CD4-positive, alpha-beta T cell treated with Interleukin-4 for 4 hours (primary cell): ENCODE measurements at places on chromosomes 12 and 14.

- peak; percentile 32 for DNase-seq
Observed at GRCh38 chr12:21697904-21698630, 40.4 kb upstream of the LDHB start.

GRCh38 chr12:5969974-5970690 is 25.1 kb upstream of the ANO2 start:
- DNase-seq = no peak

DNA sequence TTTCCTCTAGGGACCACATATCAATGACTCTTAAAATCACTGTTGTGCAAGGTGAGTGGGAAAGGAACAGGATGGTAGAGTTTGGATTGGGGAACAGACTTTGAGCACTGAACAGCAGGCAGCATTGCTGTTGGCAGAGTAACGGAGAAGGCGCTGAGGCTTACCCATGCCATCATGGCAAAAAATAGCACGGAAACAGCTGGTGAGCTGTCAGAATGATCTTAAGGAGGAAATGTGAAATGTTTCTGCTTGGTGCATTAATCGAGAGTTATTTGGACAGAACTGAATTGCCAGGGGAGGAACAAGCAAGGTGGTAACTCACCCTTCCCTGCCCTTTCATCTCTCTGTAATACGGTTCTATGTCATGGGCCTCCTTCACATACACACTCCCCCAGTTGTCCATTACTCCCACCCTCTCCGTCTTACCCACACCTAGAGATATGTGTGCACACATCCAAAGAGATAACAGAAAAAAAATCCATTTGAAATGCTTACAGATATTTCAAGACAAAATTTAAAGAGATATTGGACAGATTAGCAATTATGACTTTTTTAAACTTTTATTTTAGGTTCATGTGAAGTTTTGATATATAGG is 572.5 kb downstream of the DIO2 start:
- no peak for DNase-seq

DNA sequence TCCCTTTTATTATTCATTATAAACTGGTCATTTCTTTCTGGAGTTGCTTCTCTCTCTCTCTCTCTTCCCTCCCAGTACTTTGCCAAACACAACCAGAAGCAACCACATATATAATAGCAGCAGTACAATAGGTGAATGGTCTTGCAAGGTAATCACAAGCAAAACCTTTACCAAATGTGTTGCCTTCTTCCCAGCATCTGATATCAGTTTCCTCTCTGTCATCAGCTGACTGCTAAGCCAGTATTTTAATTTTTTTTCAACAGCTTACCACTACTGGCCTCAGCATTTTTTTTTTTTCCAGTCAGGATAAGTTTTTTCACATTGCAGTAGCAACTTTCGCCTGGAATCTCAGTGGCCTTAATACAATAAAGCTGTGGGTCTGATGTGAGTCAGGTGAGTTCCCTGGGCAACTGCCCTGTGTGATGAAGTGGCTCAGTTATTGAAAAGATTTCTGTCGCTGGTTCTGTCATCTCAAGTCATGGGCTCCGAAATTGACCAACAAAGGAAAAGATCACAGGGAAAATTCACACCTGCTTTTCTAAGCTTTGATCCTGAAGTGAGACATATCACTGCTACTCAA is 282.5 kb upstream of the AMIGO2 start:
- DNase-seq = peak; percentile 29

DNA sequence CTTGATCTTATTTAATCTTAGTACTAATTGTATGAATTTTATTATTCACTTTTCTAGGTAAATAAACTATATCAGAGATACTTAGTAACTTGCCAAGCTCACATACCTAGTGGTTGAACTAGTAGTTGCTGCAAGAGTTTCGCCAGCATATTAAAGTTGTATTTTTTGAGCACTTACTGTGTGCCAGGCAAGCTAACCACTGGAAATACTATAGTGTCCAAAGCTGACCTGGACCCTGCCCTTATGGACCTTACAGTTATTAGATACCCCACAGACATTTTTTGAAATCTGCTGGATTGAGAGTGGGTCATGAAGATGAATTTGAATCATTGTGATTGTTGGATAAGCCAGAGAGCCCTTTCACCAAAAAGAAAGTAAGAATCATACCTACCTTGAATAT is 125.0 kb downstream of the RAD51B start:
- DNase-seq = no peak

DNA sequence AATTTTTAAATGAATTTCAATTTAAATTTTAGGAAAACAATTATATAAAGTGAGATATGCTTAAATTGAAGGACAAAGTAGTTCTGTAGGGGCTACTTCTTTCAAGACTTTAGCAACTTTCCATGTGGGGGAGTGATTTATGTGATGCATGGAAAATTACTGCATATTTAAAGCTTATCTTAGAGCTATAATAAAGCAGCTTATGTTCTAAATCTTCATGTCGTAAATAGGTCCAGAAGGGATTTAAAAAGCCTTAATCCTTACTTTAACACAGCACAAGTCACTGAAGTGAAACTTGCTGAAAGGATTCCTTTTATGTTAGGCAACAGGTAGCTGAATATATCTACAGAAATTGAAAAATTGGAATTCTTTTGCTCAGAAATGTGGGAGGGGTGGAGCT is 340.4 kb downstream of the NAV3 start:
- DNase-seq = no peak

- no peak for DNase-seq
Observed at GRCh38 chr14:89674240-89674639, 257.2 kb upstream of the FOXN3 start.

DNA sequence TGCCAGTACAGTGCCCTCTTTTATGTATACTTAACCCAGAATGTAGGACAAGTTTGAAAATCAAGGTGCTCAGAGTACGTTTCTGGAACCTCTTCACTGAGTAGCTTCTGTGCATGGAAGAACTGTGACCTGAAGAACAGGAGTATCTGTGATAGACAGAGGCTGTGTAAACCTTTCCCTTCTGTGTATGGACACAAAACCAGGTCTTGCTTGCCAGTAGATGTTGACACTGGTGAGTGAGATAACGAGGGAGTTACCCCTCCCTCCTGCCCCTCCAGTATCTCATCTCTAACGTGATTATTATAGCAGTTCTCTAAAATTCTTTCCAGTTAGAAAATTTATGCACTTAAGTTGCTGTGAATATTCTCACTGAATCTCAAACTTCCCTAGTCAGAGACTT is 170.8 kb downstream of the RPL10L start:
- DNase-seq = no peak

GRCh38 chr12:53591301-53592206 is 34.6 kb downstream of the ATF7 start:
- DNase-seq = no peak

GRCh38 chr14:74301594-74302151 is 1.1 kb downstream of the ABCD4 start:
- DNase-seq = no peak

DNA sequence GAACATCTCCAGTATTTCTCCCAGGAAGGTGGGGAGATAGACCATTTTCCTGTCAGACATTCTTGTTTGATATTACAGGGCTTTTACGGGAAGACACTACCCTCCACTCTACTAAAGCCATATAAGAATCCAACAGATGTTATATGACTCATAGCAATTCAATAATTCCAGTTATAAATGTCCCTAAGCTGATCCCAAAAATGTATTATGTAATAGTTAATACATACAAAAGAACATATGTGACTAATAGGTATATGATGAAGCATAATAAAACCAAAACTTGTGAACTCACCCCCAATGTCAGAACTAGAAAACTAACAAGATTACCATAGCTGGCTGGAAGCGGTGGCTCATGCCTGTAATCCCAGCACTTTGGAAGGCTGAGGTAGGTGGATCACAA is 84.2 kb downstream of the EFCAB11 start:
- DNase-seq = no peak

- DNase-seq = no peak
Observed at GRCh38 chr12:89962648-89963047, 254.0 kb upstream of the ATP2B1 start.

DNA sequence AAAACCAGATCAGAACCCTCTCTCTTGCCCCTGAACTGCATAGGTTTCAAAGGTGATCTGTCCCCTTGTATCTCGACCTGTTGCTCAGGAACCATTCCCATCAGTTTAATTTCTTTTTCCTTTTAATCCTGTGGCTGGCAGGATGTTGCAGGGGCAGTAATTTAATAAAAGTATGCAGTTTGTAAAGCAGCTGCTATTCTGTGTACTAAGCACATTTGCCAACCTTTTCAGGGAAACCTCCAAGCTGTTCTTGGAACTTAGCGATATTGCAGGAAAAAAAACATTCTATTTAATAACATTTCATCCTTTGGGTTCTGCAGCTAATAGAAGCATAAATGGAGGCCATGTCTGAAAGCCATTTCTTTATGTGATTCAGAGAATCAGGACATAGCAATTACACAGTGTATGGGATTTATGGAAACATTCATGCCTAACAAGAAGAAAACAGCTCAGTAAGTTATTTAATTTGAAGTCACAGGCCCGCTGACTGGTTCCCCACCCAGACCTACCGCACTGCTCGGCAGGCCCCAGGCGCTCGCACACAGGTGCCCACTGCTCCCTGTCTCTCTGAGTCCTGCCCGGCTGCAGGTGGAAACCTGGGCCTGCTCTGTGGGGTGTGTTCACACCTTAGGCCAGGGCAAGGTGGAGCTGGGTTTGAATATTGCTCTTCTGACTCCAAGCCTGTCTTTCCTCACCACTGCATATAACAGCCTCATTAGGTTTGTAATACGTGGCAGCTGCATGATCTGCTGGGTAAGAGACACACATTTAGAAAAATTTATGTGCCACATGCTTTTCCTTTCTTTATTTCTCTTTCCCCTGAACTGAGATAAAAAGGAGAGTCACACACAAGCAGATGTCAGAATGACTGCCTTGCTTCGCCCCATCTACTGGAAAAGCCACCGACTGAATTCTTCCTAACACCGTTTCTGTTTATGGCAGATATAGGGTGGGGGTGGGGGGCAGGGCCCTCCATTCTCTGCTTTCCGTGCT is 119.7 kb downstream of the SLC25A47 start:
- no peak for DNase-seq

DNA sequence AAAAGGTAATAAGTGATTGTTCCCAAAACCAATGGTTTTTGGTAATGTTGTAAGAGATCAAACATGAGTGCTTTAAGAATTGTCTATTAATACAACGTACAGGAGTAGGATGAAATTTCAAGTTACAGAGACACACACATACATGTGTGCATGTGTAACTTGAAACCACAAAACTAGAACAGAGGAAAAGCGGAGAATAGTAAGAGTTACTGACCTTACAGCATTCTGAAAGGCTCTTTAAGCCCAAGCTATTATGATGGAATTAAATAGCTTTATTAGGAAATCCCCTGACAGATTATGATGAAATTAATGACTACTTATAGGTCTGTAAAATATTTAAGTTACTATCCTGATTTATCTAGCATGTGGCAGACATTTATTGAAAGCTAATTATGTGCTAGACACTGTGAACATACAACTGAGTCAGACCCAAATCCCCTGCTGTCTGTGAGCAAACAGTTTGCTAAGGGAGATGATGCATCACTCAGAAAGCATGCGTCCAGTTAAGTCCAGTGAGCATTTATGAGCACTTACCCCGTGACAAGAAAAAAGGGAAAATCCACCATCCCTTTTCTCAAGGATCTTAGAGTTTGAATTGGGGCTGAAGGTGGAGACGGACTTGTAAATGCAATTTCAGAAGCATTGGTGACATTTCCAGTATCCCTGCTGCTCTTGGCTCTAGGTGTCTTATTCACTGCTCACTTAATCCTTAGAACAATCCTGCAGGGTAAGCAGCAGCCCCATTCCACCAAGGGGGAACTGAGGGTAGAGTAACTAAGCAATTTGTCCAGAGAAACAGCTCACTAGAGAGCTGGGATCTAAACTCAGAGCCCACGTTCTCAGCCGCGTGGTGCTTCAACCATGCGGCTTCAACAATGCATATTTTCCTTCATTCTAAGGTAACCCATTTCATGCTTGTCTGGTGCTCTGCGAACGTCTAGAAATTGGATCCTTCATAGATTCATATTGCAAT is 117.4 kb downstream of the EML1 start:
- DNase-seq = no peak

DNA sequence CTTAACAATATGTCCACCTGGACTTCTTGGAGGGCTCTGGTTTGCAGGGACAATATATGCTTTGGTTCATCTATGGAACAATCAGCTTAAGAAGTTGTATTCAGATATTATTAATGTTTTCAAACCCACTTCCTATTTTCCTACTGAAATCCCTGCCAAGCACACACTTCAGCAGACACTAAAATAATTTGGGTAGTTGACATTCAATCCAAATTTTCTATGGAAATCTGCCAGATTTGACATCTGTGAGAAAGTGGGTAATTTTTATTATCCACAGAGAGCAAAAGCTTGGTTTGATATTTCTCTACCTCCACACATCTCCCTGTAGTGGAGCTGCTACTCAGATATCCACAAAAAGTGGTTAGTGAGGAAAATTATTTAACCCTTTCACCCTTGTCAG is 378.8 kb upstream of the SOX5 start:
- DNase-seq = no peak

GRCh38 chr12:70408004-70408790 is 42.1 kb downstream of the KCNMB4 start:
- no peak for DNase-seq

DNA sequence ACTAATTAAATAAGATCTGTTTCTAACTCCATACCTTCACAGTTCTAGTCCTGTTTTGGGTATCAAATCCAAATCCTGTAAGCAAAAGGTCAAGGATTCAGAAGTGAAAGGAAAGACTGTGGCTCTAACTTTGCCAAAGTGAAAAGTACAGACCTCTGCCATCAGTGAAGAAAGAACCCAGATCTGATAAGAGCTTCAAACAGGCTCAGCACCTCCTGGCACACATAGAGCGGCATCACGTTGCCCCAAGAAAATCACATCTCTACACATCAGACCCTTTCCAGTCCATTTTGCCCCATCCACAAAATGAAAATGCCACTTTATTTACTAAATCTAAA is 23.2 kb downstream of the CLIP1 start:
- no peak for DNase-seq

DNA sequence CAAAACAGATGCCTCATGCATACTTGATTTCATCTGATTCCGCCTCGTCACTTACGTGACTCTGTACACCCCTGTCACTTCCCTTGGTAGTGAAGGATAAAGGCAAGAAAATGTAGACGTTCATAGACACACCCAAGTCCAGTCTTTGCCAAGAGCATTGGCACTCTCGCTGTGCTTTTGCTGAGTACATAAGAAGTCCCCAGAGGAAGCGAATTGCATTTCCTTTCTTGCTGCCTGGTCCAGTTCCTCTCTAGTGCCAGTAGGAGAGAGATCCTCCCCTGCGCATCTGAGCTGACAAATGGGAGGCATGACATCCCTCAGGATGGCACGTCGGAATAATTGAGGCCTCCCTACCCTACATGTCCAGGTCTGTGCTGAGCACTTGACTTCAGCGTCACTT is 21.3 kb upstream of the RIN3 start:
- DNase-seq = no peak

- DNase-seq = no peak
Observed at GRCh38 chr12:105622220-105622619, 291.7 kb downstream of the C12orf75 start.
